ENCODE measurements at places on chromosomes 2 and 18.

GRCh38 chr2:155043097-155043496 lies 344.6 kb downstream of the KCNJ3 start:
- no peak for DNase-seq

GRCh38 chr2:152782171-152782570 lies 63.8 kb downstream of the ARL6IP6 start:
- no peak for DNase-seq

GRCh38 chr2:111905990-111906735 lies 7.8 kb downstream of the MERTK start:
- no peak for DNase-seq

DNA sequence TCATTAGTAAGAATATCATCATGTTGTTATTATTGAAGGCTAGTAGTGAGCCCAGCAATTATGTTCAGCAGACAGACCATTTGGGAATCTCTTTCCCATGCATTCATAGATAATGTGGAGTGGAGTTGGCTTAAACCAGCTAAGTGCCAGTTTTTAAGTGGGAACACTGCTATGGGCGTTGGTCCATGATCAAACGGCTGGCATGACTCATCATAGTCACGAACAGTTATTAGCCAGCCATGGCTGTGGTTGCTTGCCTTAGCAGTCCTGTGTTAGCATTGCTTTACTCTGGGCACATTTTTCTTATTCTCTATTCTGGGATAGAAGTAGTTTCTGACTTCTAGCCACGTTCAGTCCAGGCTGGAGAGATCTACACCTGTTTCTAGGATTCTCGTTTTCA lies 17.7 kb downstream of the EIF4E2 start:
- DNase-seq: no peak

DNA sequence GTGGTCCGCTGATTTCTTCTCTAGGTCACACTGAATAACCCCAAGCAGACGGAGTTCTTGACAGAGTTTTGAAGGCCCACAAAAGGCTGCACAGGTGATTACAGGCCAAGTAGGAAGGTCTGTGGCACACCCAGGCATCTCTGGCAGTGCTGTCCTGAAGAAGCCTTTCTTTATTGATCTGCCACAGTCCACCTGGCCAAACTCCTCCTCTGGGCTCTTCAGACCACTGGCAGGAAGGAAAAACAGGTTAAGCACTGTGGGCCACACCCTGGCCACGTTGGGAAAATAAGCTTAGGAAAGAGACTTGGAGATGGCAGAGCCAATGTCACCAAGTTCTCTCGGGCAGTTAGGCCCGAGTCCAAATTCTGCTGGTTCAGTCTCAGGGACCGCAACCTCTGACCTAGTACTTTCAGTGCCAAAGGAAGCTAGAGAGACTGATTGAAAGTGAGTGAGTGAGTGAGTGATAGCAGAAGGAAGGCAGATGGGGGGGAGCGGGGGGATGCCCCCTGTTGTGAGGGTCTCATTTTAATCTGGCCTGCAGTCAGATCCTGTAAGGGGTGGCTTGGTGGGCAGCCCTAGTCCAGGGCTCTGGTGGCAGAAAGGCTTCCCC lies 102.9 kb downstream of the TGFA start:
- no peak for DNase-seq

DNA sequence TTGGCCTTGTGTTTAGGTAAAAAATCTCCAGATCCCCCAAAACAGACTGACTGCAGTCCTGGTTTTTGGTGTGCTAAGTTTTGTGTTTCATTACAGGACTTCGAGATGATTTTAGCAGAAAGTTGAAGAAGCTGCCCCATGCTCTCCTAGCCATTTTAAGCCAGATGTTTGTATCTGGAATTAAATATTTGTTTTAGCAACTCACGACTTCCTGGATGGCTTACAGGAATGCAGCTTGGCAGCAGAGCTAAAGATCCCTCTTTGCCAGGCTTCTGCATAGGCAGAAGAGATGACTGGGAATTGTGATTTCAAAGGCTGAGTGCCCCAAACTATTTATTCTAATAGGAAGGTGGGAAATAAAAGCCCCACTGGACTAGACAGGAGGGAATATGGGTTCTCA lies 31.1 kb downstream of the ONECUT2 start:
- DNase-seq: no peak

Measured in common myeloid progenitor, CD34-positive (primary cell).